ENCODE measurements at places on chromosomes 4 and X.

DNA sequence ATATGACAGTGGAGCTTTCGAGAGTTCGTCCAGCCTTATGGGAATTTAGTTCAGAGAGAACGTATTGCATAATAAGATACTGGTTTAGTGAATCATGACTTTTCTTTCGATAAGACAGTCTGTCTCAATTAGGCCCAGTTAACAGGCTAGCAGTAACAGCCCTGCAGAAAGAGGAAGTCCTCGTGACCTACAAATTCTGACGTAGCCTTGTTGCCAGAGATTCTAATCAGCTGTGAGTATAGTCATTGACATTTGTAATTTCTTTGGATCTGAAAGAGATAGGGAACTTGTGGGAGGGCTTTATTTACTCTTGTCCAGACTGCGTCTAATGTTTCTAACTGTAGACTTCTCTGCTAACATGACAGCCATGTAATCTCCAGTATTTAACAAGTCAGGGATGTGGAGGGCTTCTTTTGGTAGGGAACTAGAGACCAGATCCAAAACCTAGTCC is 15.8 kb downstream of the ART3 start:
- DNase-seq: peak; percentile 88

DNA sequence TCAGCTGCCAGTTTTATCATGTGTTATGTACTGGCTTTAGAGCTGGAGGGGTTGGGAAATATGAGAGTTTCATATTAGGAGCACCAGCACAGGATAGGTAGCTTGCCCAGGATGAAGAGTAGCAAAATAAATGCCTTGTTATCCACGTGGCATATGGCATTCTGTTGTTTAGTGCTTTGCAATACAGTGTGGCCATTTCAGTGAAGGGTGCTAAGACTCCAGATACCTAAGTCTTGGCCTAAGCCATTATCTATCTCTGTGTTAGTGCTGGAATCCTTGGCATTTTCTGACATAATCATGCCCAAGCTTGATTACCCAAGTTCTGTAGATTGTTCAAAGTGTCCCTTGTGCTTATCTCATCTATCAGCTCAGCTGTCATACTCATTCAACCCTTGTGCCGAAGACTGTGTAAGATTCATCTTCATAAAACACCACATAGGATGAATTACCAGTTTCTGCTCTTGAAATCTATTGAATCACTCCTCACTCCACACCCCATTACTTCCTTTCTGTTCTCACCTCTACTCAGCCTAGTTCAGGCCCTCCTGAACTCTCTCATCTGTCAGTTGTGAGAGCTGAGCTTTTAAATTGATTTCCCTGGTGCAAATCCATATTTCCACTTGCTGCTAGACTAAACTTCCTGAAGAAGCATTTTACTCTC is 73.5 kb downstream of the CLCN5 start:
- DNase-seq: no peak

DNA sequence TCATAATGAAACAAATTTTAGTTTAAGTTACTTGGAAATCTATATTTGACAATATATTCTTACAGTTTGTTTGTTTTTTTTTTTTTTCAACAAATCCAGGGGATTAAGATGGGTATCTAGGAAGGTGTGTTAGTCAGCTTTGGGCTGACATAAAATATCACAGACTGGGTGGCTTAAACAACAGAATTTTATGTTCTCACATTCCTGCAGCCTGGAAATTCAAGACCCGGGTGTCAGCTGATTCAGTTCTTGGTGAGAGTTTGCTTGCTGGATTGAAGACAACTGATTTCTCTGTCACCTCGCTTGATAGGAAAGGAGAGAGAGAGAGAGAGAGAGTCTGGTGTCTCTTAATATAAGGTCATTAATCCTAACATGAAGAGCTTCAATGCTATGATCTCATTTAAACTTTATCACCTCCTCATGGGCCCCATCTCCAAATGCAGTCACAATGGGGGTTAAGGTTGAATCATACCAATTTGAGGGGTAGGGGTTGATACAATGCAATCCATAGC is 465.2 kb downstream of the CENPC start:
- no peak for DNase-seq

DNA sequence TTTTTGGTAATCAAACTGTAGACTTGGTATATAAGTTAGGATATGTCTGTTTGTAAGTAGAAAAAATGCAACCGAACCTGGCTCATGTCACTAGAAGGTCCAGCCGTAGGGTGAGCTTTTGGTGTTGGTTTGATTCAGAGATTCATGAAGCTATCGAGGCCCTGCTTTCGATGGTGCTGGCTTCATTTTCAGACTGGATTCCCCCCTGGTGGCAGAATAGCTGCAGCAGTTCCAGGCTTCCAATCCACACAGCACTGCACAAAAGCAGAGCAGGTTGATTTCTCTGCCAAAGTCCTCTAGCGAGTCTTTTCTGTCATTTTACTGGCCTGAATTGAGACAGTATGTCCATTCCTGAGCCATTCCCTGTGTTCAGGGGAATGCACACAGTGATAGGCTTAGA is 33.1 kb downstream of the PDK3 start:
- peak; percentile 16 for DNase-seq

GRCh38 chr4:168797738-168798375 is 212.2 kb downstream of the CBR4 start:
- DNase-seq: no peak

GRCh38 chr4:159358226-159358625 is 255.3 kb downstream of the RAPGEF2 start:
- DNase-seq: peak; percentile 68

DNA sequence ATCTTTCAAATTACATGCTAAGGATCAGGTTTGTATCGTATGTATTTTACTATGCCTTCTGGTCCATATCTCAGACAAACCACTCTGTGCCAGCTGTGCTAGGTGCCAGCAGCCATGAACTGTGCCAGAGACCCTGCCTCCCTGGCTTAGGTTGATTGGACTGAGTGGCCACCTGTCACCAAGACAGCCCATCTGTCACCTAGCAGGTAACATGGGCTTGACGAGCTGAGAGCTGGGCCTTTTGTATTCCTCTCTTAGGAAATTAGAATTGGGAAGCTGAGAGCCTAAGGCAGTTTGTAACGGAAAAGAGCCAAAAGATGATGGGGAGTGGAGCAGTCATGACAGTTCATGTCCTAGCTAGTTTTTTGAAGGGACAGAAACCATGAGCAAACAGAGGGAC is 42.5 kb downstream of the TMEM164 start:
- DNase-seq: no peak

GRCh38 chr4:69849969-69850368 is 10.0 kb downstream of the SULT1E1 start:
- peak; percentile 6 for DNase-seq

DNA sequence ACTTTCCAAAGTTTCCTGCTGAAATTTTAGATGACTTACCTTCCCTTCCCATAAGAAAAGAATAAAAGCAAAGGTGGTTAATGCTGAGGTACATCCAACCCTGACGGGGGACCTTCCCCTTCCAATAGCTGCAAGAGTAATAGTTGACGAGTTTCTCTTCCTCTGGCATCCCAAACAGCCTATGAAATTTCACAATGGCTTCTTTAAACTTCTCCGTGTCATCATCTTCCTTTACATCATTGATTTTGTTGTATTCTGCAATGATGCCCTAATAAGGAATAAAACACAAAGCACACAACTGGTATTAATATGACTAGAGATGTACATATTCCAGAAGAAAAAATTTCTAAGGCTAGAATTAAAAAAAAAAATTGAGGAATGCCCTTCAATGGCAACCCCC is 76.6 kb downstream of the TBC1D9 start:
- DNase-seq: no peak

GRCh38 chr4:57148831-57149505 is 38.8 kb upstream of the IGFBP7 start:
- peak; percentile 59 for DNase-seq

DNA sequence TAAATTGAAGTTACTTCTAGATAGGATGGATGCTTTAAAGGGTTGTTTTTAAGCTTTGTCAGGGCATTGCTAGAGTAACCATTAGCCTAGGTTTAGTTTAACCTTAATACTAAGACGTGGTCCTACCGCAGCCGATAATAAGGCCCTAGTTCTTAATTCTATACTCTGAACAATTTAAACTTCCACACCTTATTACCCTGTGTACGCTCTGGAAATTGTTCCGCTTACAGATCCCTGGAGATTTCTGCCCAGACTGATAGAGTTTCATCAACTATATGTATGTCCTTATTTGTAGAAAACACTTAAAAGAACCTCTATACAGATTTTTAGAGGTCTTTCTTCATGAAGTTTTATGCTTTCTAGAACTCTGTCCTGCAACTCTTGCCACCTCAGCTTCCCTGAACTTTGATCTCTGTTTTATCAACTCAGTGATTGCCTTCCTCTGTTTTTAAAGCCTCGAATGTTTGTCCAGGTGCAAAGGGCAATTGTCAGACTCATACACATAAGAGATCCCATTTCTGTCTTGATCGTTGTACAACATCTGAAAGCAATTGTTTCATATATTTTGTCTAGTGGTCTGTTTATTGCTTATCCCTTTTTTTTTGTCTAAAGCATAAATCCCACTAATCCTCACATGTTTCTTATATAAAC is 71.1 kb upstream of the VCX start:
- no peak for DNase-seq

- DNase-seq: no peak
Observed at GRCh38 chr4:126386512-126386911, 1071.8 kb downstream of the FAT4 start.

GRCh38 chrX:154458116-154458953 is at the start of gene PLXNA3:
Gene PLXNA3 (plus strand): TSS chrX:154458281. CDS start chrX:154460184, 1,903 bp downstream.
- no peak for DNase-seq

GRCh38 chr4:53021754-53022512 is 159.8 kb downstream of the RASL11B start:
- no peak for DNase-seq

DNA sequence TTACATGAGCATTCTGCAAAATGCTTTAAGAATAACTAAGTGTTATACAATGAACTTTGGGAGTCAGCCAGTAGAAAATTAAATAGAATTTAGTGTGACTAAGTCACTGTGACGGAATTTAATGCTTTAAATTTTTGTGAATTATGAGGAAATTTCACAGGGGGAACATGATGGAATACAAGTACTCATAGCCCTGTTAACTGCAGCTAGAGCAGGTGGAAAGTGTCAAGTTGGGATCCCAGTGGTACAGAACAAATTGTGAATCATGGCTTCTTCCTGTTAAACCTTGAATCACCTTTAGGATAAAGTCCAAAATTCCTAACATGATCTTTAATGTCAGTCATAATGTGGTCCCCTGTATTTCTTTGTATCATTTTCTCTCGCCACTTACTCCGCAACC is 212.2 kb upstream of the CENPE start:
- DNase-seq: peak; percentile 24

DNA sequence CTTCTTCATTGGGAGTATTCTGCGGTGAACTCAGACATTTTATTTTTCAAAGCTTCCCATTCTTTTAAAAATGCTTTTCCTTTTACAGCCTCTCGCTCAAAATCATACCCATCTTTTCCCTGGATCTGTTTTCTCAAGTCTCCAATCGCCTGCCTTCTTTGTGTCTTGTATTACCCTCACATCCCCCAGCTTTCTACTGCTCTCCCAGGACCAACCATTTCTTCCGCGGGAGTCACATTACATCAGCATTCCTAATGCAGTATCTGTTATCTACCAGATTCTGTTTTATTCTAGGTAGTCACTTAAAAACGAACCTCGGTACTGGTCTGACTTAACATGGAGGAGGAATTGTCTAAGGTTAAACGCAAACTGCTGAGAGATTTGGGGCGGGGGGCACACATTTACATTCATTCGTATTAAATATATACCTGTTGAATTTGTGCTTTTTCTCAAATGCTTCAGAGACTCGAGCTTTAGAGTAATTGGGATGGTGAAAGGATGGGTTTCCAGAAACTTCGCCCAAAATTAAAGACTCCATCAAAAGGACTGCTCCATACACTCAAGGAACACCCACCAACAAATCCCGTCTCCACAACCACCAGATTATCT is 493 bp upstream of the UCHL1 start:
- peak; percentile 49 for DNase-seq

DNA sequence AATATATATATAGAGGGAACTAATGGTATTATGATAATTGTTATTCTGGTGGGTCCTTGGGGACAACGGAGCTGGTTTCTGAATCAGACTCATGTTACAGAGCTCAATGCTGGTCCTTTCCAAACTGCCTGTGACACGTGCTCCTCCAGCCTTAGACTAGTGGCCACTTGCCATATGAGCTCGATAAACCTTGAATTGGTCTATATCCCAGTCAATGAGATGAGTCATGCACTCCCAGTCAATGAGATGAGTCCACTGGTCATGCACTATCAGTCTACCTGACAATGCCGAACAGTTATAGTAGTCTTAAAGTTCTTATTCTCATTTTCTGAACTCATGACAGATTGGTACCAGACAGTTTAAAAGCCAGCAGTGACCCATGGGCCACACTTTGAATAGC is 325.2 kb downstream of the LDB2 start:
- peak; percentile 40 for DNase-seq

DNA sequence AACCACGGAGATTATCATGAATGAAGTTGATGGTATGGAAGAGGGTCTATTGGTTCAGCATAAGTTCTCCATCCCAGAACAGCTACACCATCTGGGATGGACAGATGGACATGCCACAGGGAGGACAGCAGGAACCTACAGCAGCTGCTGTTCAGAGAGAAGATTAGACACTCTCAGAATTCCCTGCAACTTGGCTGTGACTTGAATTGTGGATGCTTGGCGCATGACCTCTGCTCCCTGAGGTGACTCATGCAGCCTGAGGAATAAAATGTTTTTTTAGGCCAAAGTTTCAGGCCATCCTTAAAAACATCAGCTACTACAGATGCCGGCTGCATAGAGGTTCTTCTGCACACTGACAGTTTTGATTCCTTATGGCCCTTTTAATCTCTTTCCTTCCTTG is 97.3 kb downstream of the RS1 start:
- DNase-seq: peak; percentile 66

DNA sequence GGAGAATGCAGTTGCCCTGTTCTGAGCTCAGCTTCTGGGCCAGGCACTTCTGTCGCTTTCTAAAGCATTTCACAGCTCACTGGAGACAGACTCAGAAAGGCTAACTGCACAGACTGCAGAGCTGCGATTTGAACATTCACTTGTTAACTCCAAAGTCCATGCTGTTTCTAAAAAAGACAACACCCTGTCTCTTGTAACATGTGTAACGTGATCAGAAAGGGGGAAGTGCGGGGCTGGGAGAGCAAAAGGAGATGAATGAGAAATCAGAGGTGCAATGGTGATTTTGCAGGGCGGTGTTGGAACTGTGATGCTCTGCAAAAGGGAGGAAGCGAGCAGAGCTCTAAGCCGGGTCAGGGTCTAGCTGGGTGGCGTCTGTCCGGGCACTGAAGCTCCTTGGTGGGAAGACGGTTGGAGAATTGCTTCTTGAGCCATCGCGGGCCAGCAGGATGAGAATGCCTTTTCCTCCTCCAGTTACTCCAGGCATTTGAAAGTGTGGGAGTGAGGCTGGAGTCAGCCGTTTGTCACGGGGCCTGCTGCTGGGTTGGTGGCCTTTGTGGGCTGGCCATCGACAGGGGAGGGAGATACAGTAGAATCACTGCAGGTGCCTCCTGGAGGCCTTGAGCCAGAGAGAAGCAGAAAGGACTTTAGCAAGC is 20.3 kb downstream of the TBC1D14 start:
- no peak for DNase-seq

All from fibroblast of pulmonary artery (primary cell).